ENCODE measurements at places on chromosomes 1 and 21.

DNA sequence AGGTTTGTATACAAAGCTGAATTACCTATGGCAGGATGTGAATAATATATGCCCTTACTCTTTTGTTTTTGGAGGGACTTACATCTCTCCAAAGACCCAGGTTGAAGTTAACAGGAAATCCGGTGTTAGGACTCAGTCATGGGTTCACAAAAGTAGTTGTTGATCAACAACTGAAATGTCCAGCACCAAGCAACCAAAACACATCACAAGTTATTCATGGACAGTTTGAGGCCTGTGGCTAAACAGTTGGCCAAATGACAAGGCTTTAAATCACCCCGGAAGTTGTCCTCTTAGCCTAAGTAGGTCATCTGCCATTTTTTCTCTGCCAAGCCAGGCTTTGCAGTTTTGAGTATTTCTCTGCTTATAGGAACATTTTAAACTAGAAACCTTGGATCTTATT lies 89.9 kb downstream of the CD247 start:
- no peak for DNase-seq

DNA sequence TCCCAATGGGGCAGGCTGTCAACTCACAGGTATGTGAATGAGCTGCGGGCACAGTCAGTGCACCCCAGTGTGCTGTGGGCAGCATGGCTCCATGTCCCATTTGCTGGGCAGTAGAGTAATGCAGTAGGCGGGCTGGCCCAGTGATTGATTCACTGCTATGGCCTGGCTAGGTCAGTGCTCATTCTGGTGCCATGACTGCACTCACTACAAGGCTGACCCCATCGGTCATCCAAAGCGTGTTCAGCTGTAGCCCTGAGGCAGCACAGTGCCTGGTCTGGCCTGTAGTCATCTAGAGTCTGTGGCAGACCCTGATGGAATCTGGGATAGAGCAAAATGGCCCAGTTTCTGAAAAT lies 7.4 kb downstream of the HYI start:
- DNase-seq = no peak

DNA sequence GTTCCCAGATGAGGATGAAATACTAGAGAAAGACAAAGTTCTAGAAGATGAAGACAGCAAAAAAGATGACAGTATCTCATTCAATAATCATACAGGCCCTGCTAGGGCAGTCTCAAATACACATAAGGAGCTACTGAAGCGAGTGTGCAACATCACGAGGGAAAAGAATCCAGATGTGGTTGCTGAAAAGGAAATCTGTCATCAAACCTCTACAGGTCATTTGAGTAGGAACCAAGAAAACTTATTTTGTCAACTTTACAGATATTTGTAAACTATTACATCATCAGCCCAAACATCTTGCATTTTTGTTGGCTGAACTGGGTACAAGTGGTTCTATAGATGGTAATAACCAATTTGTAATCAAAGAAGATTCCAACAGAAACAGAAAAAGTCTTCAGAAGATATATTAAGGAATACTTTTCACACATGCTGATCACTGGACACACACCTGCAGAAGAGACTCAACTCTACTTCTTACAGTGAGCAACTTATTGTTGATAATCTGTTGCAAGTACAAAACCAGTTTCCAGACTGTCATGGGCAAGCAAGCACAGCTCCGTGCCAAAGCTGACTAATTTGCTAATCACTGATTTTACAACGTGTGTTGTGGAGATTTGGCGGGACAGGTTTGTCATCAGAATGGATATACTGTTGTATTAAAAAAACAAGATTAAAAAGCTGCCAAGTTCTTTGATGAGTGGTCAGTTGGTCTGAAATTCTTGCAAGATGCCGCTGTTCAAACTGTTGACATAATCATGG lies 42.1 kb downstream of the TRIM33 start:
- no peak for DNase-seq

- no peak for DNase-seq
These were observed 16.0 kb upstream of the PIGV start for GRCh38 chr1:26771643-26772321.

- no peak for DNase-seq
These were observed 66.7 kb upstream of the ACOT11 start for GRCh38 chr1:54481201-54481884.

- no peak for DNase-seq
These were observed 40.9 kb downstream of the IFI44 start for GRCh38 chr1:78690516-78690915.

GRCh38 chr1:9466780-9467758 lies 72.2 kb upstream of the SLC25A33 start:
- no peak for DNase-seq

GRCh38 chr1:76713535-76713934 lies 153.7 kb upstream of the ST6GALNAC5 start:
- DNase-seq = no peak

DNA sequence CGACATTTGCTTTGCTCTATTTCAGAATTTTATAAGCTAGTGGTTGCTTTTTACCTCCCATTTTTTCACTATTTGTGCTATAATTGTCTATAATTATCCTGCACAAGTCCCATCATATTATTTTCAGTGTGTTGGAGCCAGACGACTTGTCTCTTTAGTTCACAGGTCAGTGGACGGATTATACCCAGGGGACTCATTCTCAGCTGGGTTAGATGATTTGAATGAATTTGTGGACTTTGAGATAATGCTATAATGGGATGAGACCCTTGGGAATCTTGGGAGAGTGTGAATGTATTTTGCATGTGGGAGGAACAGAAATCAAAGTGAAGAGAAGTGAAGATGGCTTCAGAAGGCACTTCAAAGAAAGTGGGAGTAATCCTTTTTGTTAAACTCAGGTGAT lies 31.5 kb upstream of the KCNK1 start:
- DNase-seq = no peak

GRCh38 chr1:110070671-110071242 lies at the start of gene ALX3:
Gene ALX3 (minus strand): TSS chr1:110070672. CDS start chr1:110070612, 60 bp downstream.
- DNase-seq = no peak

DNA sequence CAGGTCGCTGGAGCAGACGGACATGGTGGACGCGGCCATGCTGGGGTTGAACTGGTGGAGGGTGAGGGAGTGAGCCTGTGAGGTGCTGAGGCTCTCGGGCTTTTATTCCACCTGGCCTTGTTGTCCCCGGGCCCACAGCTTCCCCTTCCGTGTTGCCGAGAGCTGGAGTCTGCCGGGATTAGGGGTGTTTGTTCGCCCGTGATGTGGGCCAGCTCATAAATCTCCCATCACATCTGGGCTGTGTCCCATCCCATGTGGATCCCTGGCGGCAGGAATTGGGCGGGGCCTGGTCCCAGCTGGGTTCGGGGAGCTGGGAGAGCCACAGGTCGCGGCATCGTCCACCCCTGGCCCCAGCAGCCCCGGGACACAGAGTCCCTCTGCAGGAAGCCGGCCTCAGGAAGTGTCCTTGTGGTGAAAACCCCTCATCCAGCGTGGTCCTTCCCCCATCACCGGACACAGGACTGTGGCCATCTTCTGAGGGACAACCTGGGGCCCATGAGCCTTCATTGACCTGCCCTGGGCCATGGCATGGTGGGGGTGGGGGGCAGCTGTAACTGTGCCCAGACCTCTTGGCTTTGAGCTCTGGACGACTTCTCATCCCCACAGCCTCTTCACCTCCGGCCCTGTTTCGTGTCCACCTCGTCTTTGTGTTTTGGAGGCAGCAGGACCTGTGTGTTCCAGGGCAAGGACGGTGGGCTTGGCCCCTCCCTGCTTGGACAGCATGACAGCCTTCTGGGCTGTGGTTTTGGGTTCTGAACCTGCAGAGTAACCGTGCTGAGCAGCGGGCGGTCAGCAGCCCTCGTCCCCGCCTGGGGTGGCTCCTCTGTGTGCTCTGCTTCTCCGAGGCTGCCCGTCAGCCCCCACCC lies at the start of gene KRTAP10-6:
Gene KRTAP10-6, minus strand, starts transcription at position 60 of the 866 bp plus-strand sequence. Its CDS starts 21 bp downstream, at position 39.
- no peak for DNase-seq

DNA sequence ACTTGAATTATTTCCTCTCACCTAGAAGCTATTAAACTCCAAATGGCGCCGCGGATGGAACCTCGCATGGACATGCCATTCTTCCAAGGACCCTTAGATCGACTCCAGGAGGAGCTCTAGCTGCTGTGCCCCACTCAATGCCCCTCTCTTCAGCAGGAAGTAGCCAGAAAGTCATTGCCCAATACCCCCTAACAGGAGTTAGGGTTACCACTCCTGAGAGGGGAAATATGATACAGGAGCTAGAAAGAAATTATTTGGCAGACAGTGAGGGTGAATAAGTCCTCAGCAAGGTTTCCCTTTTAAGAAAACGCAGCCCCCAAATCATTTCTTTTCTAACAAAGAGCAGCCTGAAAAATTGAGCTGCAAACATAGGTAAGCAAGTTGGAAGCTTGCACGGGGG lies 28.6 kb downstream of the TFB2M start:
- no peak for DNase-seq

- DNase-seq = no peak
These were observed 32.9 kb downstream of the RAB3B start for GRCh38 chr1:51957618-51958017.

DNA sequence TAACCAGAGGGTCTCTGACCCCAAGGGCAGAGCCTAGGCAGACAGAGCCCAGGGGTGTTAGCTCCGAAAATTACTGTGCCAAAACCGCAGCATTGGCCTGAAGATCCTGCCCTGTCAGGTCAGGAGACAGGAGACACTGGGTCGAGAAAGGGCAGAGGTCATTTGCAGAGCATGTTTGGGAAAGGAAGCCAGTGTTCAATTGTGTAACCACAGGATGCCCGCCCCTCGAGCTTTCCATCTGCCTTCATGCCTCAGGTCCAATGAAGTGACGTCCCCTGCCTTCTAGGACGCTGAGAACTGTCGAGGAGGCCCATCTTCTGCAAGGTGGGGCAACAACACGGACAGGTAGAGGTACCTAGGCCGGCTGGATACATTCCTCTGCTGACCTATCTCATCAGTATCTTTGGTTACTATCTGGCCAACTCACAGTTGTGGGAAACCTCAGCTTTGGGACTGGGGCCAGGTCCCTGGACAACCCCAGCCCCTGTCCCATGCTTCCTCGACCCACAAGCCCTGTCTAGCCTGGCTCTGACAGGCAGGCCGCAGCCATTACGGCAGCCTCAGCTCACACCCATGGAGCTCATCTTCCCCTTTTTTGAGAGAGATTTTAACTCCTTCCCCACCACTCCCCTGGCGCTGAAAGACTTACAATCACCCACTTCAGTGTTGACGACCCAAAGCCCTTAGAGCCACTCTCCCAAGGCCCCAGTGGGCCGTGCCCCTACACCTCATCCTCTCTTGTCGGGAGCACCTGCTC lies 1.3 kb downstream of the ARL8A start:
- DNase-seq = no peak

GRCh38 chr21:42570841-42571387 lies 57.3 kb downstream of the SLC37A1 start:
- no peak for DNase-seq

DNA sequence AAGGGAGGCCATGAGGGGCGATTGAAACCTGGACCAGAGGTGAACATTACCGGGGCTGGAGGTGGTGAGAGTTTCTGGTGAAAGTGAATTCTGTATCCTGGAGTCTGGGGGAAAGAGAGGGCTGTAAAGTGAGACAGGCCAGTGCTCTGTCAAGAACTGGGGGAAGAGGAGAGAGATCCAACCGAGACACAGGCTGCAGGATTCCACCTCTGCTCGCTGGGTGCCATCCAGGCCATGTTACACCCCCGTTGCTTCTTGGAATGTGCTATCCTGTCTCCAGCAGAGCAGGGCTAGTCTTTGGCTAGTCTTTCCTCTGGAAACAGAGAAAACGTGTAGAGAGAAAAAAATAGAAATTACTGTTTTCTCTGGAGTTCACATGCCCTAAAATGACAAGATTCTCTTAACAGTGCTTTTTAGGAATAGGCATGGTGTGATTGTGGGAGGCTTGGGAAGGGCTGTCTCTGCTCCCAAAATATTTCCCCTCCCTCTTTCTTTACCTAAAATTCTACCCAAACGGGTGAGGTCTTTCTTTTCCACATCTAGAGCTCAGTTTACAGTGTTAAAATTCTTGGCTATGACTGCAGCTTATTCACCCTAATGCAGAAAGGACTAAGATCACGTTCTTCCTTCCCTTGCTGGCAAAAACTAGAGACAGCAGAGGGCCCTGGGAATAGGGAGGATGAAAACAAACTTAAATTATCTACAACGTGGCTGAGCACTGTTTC lies 16.5 kb upstream of the OVAAL start:
- no peak for DNase-seq

DNA sequence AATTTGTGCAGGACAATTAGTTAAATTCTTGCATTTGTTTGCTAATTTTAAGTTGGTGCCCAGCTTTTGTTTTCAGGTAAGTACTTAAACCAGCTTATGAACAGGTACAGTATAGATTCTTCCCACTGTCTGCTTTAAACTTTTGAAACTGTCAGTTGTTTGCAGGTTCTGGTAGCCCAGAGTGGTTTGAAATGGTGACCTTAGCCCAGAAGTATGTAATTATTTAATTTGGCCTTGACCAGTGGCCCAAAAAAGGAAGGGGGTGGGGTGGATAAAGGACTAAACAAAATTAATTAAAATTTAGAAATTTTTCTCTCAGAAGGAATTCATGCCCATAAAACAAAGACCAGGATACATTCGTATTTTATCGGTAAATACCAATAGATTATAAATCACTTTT lies 69.0 kb downstream of the PTBP2 start:
- DNase-seq = no peak

DNA sequence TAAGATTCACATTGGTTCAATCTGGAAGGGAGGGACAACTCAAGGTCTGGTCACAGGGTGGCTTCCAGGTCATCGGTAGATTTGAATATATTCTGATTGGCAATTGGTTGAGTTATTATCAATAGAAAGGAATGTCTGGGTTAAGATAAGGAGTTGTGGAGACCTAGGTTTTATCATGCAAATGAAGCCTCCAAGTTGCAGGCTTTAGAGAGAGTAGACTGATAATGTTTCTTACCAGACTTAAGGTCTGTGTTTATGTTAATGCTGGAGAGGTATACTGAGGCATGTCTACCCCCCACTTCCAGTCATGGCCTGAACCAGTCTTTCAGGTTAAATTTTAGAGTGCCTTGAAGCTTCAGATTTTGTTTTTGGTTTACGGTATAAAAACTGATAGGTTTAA lies 29.7 kb downstream of the USP25 start:
- no peak for DNase-seq

GRCh38 chr21:38388203-38388602 lies 110.1 kb downstream of the ERG start:
- no peak for DNase-seq

DNA sequence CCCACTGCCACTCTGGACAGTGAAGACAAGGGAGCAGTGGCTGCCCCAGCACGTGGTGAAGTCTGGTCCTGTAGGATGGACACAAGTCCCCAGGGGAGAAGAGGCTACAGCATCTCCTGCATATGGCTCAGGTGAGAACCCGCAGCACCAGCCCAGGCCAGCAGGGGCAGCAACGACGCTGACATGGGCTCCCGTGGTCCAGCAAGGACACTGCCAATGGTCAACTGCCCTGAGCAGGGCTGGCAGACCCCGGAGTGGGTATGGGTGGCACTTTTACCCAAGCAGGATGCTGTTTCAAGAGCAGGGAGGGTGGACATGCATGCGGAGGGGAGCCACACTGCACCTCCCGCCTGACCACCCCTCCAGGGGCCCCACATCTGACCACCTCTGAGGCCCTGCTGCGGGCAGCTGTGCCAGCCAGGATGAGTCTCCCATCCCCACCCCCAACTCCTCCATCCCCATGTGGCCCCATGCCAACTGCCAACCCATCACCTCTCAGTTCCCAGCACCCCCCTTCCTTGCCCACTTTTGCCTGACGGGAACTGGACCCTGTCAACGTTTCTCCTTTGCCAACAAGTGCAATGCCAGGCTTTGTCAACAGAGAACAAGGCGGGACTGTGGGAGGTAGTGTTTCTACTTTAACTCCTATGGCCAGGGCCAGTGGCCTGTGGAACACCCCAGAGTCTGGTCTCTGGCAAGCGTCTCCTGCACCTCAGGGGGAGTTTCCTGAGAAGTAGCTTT lies 8.6 kb downstream of the MORN1 start:
- DNase-seq = no peak

- no peak for DNase-seq
These were observed 95.2 kb upstream of the NCAM2 start for GRCh38 chr21:20902998-20903397.

- DNase-seq = no peak
These were observed 8.2 kb upstream of the IRF2BP2 start for GRCh38 chr1:234617986-234618736.

All from activated CD8-positive, alpha-beta memory T cell treated with anti-CD3 and anti-CD28 coated beads for 1 hour (primary cell).